Left ventricle myocardium superior (tissue), 1 donor: ENCODE measurements at places on chromosomes 5 and 9. TPM values are rescaled to one million over a fixed set of nuclear protein-coding genes. Genes with fewer than 3 reads are reported as not detected.

GRCh38 chr5:7671381-7671993 is 179.4 kb downstream of the CFAP90 start:
- no peak for DNase-seq

DNA sequence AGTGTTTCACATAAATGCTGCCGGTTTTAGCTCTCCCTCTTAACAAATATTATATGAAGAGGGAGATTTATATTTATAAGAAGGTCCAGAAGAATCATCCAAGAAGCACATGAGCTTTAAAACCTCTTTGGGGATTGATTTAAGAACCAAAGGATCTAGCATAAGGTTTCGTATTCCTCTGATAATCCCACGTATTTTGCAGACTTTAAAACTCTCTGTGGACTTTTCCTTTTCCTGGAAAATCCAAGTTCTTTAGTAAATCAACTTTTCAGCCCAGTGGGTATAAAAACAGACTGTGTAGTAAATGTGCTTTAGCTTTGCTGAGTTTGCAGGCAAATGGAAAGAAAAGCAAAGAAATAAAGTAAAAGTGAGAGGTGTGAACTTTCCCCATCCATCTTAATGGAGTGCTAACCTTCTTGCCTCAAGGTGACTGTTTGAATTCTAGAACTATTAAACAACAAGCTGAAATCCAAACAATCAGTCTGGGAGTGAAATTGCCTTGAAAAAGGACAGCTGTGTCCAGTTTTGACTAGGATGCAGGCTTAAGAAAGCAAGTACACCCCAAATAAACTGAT is 363.4 kb upstream of the SLC24A2 start:
- no peak for DNase-seq

GRCh38 chr5:62652225-62652624 is 73.6 kb downstream of the LRRC70 start:
- DNase-seq: no peak

DNA sequence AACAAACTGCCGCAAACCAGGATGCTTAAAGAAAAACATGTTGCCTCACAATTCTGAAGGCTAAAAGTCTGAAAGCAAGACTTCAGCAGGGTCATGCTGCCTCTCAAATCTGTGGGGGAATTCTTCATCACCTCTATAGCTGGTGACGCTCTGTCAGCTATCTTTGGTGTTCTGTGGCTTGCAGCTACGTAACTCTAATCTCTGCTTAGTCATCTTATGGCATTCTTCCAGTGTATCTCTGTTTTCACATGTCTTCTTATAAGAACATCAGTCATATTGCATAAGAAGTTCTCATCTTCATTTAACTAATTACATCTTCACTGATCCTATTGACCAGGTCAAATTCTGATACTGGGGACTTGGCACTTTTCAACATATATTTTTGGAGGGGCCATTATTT is 243.0 kb downstream of the CDH10 start:
- no peak for DNase-seq

ANKDD1B gene
- 0.25 TPM for total RNA-seq

GRCh38 chr9:95058795-95059386 is 258.6 kb downstream of the FANCC start:
- DNase-seq: no peak

- no peak for DNase-seq
Measured at GRCh38 chr5:138968601-138969000, 93.5 kb upstream of the LRRTM2 start.

- DNase-seq: no peak
Measured at GRCh38 chr5:161585798-161586197, 39.3 kb upstream of the GABRB2 start.
